ENCODE measurements at places on chromosomes 11 and 22.

GRCh38 chr11:85115798-85116197, 511.3 kb downstream of the DLG2 start:
- DNase-seq, result no peak

DNA sequence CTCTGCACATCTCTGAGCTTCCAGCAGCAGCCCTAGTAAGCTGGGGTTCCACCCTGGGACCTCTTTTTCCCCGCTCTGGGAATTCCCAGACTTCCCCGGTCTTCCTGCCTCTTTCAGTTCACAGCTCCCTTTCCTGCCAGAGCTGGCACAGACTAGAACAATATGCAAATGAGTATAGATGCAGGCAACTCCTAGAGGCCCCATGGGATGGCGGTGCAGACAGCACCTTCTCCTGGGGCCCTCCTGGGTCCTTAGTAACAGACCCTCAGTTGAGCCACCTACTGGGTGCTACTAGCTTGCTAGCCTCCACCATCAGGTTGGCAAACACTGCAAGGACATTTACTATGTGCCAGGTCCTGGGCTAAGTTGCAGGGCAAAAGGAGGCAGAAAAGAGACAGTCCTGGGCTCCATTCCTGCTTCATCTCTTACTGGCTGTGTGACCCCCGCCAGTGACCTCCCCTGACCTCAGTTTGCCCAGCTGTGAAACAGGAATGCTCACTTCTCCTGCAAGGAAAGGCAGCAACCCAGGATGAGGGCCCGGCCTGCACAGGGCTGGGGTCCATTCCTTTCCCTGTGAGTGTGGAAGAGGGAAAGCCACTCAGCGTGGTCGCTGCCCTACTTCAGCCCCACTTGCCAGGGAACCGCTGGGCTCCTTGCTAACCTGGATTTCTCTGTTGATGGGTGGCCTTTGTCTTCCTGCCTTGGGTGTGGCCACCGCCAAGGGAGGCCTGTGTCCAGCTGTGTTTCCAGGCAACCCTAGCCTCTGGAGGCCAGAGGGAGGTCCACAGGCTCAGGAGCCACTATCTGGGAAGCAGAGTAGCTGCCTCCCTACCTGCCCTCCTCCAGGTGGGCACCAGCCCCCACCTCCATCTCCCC, 7.3 kb downstream of the RELT start:
- no peak for DNase-seq

DNA sequence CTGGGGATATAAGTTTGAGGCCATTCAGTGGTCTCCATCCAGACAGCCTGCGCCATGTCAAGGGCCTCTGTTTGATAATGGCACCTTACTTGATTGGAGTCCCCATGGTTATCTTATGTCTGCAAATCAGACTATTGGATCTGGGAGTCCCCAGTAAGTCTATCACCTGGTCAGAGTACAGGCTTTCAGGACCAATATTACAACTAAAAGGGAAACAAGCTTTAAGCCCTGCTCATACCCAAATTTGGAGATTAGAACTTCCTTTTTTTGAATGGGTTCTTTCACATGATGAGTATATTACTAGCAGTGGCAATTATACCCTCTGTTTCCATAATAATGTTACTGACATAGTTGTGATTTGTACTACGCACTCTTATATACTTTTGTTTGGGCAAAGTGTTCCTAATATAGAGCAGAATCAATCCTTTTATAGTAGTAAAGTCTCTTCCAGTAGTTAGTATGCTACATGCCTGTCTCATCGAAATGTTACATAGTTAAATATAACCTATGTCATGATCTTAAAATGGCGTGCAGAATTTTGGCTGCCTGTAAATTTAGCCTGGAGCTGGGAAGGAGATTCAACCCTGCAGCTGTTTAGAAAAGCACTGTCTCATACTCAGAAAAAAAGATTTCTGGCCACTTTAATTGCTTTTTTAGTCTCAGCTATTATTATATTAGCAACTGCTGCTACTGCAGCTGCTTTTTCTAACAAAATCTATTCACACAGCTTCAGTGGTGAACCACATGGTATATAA, 4.9 kb downstream of the MS4A15 start:
- no peak for DNase-seq

- DNase-seq, result no peak
Measured at GRCh38 chr11:69202511-69203221, 46.9 kb downstream of the SMIM38 start.

DNA sequence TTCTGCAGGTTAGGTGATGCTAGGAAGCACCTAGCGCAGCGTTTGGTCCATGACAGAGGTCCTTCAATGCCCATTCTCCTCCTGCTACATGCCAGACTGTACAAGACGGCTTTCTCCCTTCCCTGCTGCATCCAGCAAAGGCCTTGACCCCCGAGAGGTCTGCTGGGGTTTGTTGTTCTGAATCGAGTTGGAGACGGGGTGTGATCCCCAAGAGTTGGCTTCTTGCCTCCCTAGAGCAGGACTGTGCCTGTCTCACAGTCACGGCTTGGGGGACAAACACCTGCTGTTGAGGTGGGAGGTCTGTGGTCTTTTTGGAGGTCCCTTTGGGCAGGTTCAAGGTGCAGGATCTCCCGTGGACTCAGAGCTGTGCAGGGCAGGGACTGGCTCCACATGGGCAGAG, 352.3 kb upstream of the B3GAT1 start:
- DNase-seq, result no peak

DNA sequence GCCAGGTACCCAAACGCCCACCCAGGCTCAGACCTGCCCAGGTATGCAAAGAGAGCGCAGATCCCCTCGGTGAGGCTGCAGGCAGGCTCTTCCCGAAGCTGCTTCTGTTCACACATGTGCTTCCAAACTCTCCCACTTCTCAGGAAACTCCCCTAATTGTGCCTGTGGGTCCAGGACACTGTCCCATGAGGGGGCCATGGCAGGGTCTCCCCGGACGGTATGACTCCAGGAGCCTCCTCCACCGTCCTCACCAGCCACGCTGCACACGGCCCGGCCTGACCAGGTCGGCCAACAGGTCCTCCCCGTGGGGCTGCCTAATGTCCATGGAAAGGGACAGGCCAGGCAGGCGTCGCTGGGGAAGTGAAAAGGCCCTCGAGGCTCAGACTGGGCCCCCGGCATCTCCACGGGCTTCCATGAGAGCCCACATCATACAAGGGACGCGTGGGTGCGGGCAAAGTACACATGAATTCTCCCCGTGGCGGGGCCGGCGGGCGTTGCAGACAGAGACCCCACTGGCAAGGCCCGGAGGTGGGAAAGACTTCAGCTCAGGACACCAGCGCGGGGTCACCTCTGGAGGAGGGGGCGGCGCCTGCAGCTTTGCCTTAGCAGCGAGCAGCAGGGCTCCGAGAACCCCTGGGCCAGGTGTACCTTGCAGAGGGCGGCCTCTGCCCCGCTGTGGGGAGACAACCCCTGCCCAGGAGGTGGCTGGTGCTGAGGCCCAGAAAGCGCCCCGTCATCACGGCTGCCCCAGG, 526.1 kb downstream of the BRD1 start:
- DNase-seq, result no peak

DNA sequence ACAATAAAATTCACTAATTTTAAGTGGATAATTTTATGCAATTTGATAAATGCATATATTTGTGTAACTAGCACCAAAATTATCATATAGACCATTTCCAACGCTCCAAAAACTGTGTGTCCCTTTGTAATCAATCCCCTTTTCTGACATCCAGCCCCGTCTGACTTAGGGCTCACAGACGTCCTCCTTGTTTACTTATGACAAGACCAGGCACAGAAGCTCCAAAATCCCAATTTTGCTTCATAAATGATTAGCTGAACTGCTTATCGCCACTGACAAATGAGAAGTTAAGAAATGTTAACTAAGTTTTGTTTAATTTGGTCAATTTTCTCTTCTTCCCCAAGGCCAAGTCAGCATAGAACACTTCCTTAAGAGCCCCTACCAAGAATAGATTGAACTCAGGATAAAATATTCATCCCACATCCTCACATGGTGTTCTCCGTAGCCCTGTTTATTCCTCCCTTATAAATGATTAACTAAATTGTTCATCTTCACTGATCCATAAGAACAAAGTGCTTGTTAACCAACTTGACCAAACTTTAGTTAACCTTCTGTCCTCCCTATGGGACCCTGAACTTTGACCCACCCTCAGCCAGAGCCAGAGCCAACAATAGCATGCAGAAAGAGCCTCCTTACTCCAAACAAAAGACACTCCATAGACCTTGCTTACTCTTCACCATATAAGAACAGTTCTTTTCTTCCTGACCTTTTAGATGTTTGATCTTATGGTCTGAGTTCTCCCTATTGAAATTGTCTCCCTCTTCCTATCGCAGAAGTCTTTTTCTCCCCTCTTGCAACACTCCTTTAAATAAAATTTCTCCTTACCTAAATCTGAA, 30.8 kb upstream of the GLYAT start:
- DNase-seq, result no peak

- DNase-seq, result no peak
Measured at GRCh38 chr11:75344186-75344585, 7.3 kb downstream of the ARRB1 start.

DNA sequence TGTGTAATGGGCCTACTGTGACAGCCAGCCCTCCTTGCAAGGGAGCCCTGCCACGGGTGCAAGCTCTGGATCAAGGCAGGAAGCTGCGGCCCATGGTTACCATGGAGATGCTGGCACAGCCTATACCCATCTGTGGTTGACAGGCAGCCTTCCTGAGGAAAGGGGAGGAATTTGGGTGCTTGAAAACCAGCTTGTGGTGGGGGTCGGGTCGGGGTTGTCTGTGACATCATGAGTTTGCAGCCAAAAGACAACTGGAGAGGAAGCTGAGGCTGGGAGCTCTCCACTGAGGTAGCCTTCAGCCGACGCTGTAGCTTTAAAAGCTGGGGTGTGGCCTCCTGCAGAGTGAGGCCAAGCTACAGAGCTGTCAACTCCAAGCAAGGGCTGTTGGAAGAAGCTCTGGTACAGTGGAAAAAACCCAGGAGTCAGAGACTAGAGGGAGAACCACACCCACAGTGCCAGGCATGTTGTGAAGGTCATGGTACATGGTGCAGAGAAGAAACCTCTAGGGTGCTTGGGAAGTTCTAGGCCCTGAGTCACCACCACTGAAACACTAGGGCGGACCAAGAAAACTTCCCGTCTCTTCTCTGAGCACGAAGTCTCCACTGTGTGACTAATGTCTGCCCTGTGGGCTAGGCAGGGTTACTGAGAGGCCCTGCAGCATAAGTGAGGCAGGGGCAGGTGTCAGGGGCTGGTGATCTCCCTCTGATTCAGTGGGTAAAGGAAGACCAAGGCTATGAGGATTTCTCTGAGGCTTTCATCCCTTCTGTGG, 10.8 kb upstream of the LDHA start:
- DNase-seq, result peak; percentile 19

GRCh38 chr11:23836981-23837380, 659.9 kb upstream of the LUZP2 start:
- no peak for DNase-seq

DNA sequence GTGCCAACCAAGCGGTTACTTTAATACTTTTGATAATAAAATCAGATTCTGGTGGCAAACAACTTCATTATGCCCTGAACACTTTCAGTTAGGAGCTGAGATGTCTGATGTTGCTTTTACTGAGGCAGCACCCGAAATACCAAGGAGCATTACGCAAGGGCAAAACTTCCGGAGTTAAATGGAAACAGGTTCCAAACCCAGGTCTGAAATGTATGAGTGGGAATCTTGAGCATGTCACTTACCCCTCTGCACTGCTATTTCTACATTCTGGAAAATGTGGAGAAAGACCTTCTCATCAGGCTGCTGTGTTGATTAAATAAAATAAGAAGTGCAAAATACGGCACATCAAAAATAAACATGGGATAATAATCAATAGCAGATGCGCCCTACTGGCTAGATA, 315.1 kb downstream of the LARGE1 start:
- no peak for DNase-seq

- DNase-seq, result no peak
Measured at GRCh38 chr11:64203421-64204079, 3.0 kb upstream of the FERMT3 start.

- DNase-seq, result peak; percentile 17
Measured at GRCh38 chr22:38788021-38788816, 5.7 kb downstream of the DNAL4 start.

- DNase-seq, result no peak
Measured at GRCh38 chr11:9629064-9629463, 34.8 kb upstream of the SWAP70 start.

GRCh38 chr11:92295175-92296137, 70.8 kb downstream of the FAT3 start:
- no peak for DNase-seq

DNA sequence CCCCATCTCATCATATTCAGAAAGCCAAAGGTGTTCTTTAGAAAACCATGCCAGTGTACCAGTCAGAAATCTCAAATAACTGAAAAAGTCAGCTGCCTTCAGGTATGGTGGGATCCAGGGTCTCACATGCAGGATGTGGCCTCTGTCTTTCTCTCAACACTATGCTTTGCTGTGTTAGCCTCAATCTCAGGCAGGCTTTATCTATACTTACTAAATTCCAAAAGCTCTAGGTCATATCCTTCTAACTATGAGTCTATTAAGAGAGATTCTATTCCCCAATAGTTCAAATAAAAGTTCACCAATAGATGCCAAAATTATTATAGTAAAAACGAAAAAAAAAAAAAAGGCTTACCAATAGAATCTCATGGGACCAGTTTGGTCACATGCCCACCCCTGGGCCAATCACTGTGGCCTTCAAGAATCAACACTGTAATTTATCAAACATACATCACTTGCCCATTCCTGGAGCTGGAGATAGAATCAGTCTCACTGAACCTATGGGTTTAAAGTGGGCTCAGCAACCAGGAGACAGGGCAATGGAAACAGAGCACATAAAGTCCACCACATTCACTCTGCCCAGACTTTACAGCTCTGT, 38.0 kb upstream of the APLNR start:
- no peak for DNase-seq

- DNase-seq, result no peak
Measured at GRCh38 chr11:86578727-86579405, 93.5 kb downstream of the ME3 start.

Measured in amygdala (tissue), 56 donors.